ENCODE measurements at places on chromosomes 6 and 20. TPM values are rescaled to one million over a fixed set of nuclear protein-coding genes. Genes with fewer than 3 reads are reported as not detected.

GRCh38 chr20:42392442-42392841, 774.3 kb upstream of the CHD6 start:
- H3K4me3 ChIP-seq, result no peak overlapping the region
- DNase-seq, result no peak
- H3K27ac ChIP-seq, result no peak overlapping the region
- H3K27me3 ChIP-seq, result no peaks in the 10 kb centered on the region
- H3K4me1 ChIP-seq, result no peaks in the 10 kb centered on the region
- H3K36me3 ChIP-seq, result no peaks in the 10 kb centered on the region

- H3K4me3 ChIP-seq, result peak overlapping the region; percentile 90
- DNase-seq, result no peak
- no peaks in the 10 kb centered on the region for H3K36me3 ChIP-seq
- H3K27me3 ChIP-seq, result no peaks in the 10 kb centered on the region
- peaks cover 13% of the 10 kb centered on the region for H3K4me1 ChIP-seq
Measured at GRCh38 chr6:82248273-82248735, 760 bp upstream of the IBTK start.

- no peak for DNase-seq
- H3K4me1 ChIP-seq, result no peaks in the 10 kb centered on the region
- no peak overlapping the region for H3K4me3 ChIP-seq
- no peaks in the 10 kb centered on the region for H3K36me3 ChIP-seq
- no peaks in the 10 kb centered on the region for H3K27me3 ChIP-seq
Measured at GRCh38 chr6:126721581-126722160, 381.8 kb downstream of the CENPW start.

GRCh38 chr6:35443341-35444030, 8.7 kb upstream of the FANCE start:
- DNase-seq, result no peak
- no peak overlapping the region for H3K4me3 ChIP-seq
- no peaks in the 10 kb centered on the region for H3K27me3 ChIP-seq
- H3K27ac ChIP-seq, result no peak overlapping the region
- H3K36me3 ChIP-seq, result no peaks in the 10 kb centered on the region
- H3K4me1 ChIP-seq, result no peaks in the 10 kb centered on the region

DNA sequence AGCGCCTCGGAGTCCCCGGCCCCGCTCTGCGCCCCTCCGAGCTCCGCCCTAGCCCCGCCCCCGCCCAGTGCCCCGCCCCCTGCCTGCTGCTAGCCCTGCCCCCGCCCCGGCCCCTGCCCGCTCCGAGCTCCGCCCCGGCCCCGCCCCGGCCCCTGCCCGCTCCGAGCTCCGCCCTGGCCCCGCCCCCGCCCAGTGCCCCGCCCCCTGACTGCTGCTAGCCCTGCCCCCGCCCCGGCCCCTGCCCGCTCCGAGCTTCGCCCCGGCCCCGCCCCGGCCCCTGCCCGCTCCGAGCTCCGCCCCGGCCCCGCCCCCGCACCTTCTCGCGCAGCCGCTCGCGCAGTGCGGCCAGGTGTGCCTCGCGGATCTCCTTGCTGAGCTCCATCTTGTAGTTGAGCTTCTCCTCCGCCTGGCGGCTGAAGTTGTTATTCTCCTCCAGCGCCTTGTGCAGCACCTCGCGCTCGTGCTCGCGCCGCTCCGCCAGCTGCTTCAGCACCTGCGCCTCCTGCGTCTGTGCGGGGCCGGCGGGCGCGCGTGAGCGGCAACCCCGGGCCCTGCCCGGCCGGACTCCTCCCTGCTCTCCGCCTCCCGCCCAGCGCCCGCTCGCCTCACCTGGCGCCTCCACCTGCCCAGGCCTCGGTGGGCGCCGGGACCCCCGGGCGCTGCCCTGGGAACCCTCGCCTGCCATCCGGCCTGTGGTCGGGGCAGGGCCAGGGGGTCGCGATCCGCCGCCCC, 11.3 kb downstream of the STMN3 start:
- peak overlapping the region; percentile 89 for H3K27ac ChIP-seq
- H3K27me3 ChIP-seq, result no peaks in the 10 kb centered on the region
- H3K4me3 ChIP-seq, result peak overlapping the region; percentile 55
- no peaks in the 10 kb centered on the region for H3K36me3 ChIP-seq
- peak; percentile 91 for DNase-seq

DNA sequence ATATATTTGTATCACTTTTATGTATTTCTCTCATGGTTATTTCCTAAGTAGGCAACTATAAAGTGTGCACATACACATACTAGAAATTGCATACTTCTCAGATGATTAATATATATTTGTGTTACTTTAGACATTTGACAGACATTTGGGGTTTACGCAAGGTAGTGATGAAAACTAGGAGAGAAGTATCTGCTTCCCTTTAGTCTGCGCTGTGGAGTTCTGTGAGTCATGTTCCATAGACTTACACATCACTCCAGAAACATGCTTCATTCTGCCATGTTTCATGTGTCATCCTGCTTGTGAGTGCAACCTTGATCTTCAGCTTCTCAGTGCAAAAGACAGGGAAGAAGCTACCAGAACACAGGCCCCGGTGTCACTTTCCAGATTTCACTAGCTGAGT, 200.7 kb upstream of the BMP2 start:
- no peaks in the 10 kb centered on the region for H3K4me1 ChIP-seq
- H3K27me3 ChIP-seq, result no peaks in the 10 kb centered on the region
- H3K27ac ChIP-seq, result no peak overlapping the region
- DNase-seq, result no peak
- H3K36me3 ChIP-seq, result no peaks in the 10 kb centered on the region

DNA sequence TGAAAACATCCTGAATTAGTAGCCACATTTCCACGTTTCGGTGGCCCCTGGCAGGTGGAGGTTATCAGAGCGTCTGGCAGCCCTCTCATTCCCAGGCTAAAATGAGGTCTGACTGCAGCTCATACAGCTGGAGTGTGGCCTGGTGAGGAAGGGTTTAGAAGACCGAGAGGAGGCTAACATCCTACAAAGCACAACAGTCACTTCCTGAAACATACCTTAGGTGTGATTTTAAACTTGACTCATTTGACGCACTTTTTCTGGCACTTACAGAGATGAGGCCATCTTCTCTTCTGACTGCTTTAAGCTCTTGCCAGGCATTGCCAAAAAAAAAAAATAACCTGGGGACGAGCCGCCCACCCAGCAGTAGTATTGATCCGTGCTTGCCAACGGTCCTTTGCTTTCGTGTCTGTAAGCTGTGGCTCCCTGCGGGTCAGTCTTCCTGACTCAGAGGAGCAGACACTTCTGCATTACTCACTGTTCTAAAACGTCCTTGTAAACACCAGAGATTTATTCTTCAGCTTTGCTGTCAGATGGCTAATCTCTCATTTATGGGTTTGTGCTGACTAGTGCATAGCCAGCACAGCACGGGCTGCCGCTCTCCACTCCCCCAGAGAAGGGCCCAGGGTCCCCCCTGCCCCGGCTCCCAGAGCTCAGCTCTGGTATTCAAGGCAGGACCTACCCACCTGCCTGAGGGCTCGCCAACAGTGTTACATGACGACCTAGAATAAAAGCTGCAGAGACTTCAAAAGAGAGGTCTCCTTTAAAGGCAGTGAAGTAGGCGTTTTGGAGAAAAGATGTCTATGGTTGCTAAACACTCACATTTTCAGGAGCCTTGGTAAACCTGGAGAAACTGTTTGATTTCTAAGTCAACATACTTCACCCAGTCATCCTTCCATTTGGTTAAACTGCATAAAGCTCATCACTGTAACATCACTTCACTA, 78.5 kb upstream of the FRMD1 start:
- H3K4me1 ChIP-seq, result no peaks in the 10 kb centered on the region
- peaks cover 53% of the 10 kb centered on the region for H3K27me3 ChIP-seq
- DNase-seq, result no peak
- no peak overlapping the region for H3K4me3 ChIP-seq
- no peaks in the 10 kb centered on the region for H3K36me3 ChIP-seq

DNA sequence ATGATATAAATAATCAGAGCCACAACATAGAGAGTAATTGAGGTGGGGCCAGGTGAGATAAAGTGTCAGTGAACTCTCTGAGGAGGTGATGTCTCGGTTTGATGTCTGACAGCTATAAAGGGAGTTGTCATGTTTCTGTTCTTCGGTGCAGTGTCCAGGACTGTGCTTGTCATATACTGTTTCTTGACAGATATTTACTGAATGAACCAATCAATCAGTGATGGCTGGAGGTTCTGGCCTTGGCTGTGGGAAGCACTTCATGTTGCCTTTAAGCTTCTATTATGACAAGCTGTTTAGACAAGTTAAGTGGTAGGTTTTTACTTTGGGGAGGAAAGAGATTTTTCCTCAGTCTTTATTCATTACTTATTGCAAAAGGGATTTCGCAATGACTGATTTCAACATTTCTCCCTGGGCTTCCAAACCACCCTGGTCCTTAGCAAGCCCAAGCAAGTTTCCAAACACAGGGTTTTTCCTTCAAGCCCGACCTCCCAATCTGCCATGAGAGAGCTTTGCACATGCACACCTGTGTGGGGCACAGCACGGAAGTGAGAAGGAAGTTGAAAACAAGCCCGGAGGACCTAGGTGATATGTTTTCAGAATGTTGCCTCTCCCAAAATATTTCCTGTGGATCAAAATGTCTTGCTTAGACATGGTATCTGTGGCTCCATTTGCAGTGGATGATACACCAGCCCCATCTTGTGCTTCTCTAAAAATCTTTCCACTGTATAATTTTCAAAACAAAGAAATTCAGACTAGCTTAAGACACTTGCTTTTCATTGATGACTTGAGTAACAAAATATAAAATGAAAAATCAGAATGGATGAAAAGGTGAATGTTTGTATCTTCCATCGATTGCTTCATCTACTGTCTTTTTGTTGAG, 567.3 kb upstream of the BTBD3 start:
- H3K4me3 ChIP-seq, result no peak overlapping the region
- no peak overlapping the region for H3K27ac ChIP-seq
- no peaks in the 10 kb centered on the region for H3K36me3 ChIP-seq
- DNase-seq, result no peak

GRCh38 chr20:8065691-8066090, 46.1 kb upstream of the TMX4 start:
- no peaks in the 10 kb centered on the region for H3K27me3 ChIP-seq
- no peak overlapping the region for H3K27ac ChIP-seq
- no peak overlapping the region for H3K4me3 ChIP-seq
- no peaks in the 10 kb centered on the region for H3K4me1 ChIP-seq
- H3K36me3 ChIP-seq, result no peaks in the 10 kb centered on the region

DNA sequence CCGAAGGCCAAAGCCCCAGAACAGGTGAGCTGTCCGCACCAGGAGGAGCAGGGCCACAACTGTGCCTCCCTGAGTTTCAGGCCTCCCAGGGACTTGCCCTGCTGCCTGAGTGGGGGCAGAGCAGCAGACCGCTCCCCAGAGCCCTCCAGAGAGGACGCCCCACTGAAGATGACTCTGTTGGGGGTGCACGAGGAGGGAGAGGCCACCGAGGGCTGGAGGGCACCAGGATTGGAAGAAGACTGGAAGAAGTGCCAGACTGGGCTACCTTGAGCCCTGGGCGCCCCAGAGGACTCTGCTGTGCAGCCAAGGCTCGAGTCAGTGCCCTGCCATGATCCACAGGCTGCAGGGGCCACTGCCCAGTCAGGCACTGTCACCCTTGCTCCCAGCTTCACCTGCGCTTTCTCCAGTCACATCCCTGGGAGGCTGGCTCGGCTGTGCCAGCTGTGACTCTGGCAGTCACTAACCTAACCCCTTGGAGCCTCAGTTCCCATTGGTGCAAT, 11.3 kb downstream of the CST7 start:
- no peak overlapping the region for H3K27ac ChIP-seq
- no peaks in the 10 kb centered on the region for H3K4me1 ChIP-seq
- H3K4me3 ChIP-seq, result no peak overlapping the region
- H3K36me3 ChIP-seq, result no peaks in the 10 kb centered on the region
- no peaks in the 10 kb centered on the region for H3K27me3 ChIP-seq
- DNase-seq, result no peak

DNA sequence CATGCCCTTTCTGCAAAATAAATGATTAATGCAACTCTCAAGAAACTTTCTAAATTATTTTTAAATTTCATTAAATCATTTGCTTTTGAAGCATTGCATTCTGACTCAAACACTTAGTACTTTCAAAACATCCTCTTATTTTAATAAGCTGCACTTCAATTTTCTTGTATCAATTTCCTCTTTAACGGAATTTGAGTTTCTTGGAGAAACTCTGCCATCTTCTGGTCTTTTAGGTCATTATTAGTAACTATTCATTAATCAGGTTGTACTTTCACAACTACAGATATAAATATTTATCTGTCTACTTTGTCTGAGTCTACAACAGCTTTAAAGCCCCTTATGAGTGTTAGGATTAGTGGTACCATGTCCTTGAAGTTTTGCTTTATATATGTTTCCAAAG, 30.2 kb downstream of the TMX4 start:
- no peak for DNase-seq
- no peaks in the 10 kb centered on the region for H3K27me3 ChIP-seq
- H3K4me1 ChIP-seq, result no peaks in the 10 kb centered on the region
- H3K36me3 ChIP-seq, result no peaks in the 10 kb centered on the region

- no peak overlapping the region for H3K4me3 ChIP-seq
- H3K4me1 ChIP-seq, result no peaks in the 10 kb centered on the region
- no peaks in the 10 kb centered on the region for H3K27me3 ChIP-seq
- no peaks in the 10 kb centered on the region for H3K36me3 ChIP-seq
- DNase-seq, result peak; percentile 28
Measured at GRCh38 chr6:125598422-125598821, 151.0 kb upstream of the HEY2 start.

- H3K27ac ChIP-seq, result no peak overlapping the region
- DNase-seq, result no peak
- peaks cover 84% of the 10 kb centered on the region for H3K36me3 ChIP-seq
- no peaks in the 10 kb centered on the region for H3K4me1 ChIP-seq
- H3K27me3 ChIP-seq, result no peaks in the 10 kb centered on the region
Measured at GRCh38 chr6:28118217-28118616, 6.2 kb upstream of the ZSCAN16 start.

- no peaks in the 10 kb centered on the region for H3K27me3 ChIP-seq
- no peaks in the 10 kb centered on the region for H3K4me1 ChIP-seq
- H3K4me3 ChIP-seq, result no peak overlapping the region
- no peak for DNase-seq
- H3K27ac ChIP-seq, result no peak overlapping the region
- no peaks in the 10 kb centered on the region for H3K36me3 ChIP-seq
Measured at GRCh38 chr6:151551223-151551857, 57.5 kb downstream of the CCDC170 start.

GRCh38 chr6:168417679-168418557, 23.1 kb upstream of the SMOC2 start:
- DNase-seq, result no peak
- H3K27me3 ChIP-seq, result peaks cover 5% of the 10 kb centered on the region
- H3K27ac ChIP-seq, result peak overlapping the region; percentile 58
- no peaks in the 10 kb centered on the region for H3K36me3 ChIP-seq

- H3K4me1 ChIP-seq, result peaks cover 15% of the 10 kb centered on the region
- no peak overlapping the region for H3K27ac ChIP-seq
- H3K4me3 ChIP-seq, result no peak overlapping the region
- H3K36me3 ChIP-seq, result no peaks in the 10 kb centered on the region
- no peak for DNase-seq
Measured at GRCh38 chr20:41367956-41368355, 1.3 kb upstream of the EMILIN3 start.

Gene AVP
- total RNA-seq, result not detected

Gene TSHZ2
- 2.9 TPM for total RNA-seq

Gene DBNDD2
- total RNA-seq, result 333 TPM

Gene CAGE1
- total RNA-seq, result not detected

Gene MCHR2
- total RNA-seq, result not detected

Gene ARG1
- total RNA-seq, result not detected

Gene IRF4
- 0.05 TPM for total RNA-seq

Gene ZNF292
- 37.5 TPM for total RNA-seq

Gene TFAP2D
- not detected for total RNA-seq

Gene BCAS4
- 3.6 TPM for total RNA-seq

Gene SNAI1
- 5.5 TPM for total RNA-seq
